ENCODE measurements at places on chromosomes 7 and 10.

DNA sequence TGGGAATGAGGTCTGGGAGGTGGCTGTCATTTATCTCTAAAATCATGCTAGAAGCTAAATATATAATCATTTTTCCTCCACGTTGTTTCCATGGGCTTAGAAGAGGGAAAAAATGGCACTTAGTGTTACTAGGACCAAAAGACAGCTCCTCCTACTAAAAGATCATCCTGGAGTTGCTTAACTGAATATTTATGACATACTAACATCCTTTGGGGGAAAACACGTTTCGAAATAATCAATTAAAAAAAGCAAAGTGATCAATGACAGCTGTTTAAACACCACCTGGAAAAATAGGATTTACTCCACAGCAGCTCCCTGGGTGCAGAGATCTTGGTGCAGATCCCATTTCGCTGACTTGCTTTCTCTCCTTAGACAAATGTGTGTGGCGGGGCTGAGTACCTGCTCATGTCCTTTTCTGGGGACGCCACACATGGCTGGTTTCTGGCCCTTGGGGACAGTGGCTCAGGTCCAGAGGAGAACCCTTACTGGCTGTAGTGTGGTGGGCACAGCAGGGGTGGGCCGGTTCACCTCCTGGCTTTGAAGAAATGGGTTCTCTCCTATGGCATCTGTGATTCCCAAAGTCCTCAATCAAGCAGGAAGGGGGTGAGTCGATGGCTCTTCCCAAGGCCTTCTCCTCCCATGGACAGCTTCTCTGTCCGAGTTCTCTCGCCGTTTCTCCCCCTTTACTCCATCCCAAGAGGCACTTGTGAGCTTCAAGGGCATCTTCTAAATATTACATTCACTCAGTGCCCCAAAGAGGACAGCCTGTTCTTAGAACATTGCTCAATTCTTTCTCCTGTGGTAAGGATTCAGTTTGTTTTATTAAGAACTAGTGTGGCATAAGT lies 156.4 kb upstream of the KLF14 start:
- no peak for DNase-seq

- peak; percentile 49 for DNase-seq
Measured at GRCh38 chr10:124741281-124741921, 2.8 kb downstream of the FAM53B start.

- no peak for DNase-seq
Measured at GRCh38 chr10:51462076-51462779, 237.2 kb downstream of the CSTF2T start.

DNA sequence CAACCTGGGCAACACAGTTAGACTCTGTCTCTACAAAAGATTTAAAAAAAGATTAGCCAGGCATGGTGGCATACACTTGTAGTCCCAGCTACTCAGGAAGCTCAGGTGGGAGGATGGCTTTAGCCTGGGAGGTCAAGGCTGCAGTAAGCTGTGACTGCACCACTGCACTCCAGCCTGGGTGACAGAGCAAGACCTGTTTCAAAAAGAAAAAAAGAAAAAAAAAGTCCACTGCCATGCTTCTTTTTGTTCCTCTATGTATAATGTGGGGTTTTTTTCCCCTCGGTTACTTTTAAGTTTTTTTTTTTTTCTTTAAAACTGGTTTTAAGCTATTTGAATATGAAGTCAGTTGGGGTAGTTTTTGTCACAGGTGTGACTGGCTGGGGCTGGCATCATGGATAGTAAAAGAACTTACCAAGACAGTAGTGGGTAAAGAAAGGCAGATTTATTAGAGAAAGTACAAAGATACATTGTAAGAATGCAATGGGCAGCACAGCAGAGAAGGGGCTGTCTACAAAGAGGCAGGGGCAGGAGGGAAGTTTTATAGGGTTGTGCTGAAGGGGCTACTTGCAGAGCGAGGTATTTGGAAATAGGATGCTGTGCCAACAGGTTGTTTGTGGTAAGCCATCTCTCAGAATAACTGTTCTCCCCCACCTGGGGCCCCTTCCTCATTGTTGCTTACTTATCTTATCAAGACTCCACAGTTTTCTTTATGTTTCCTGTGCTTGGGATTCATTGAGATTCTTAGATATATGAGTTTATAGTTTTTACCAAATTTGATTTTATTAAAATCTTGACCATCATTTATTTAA lies 177.3 kb downstream of the PHTF2 start:
- DNase-seq, result no peak

- DNase-seq, result no peak
Measured at GRCh38 chr10:60288256-60288655, 101.4 kb downstream of the ANK3 start.

DNA sequence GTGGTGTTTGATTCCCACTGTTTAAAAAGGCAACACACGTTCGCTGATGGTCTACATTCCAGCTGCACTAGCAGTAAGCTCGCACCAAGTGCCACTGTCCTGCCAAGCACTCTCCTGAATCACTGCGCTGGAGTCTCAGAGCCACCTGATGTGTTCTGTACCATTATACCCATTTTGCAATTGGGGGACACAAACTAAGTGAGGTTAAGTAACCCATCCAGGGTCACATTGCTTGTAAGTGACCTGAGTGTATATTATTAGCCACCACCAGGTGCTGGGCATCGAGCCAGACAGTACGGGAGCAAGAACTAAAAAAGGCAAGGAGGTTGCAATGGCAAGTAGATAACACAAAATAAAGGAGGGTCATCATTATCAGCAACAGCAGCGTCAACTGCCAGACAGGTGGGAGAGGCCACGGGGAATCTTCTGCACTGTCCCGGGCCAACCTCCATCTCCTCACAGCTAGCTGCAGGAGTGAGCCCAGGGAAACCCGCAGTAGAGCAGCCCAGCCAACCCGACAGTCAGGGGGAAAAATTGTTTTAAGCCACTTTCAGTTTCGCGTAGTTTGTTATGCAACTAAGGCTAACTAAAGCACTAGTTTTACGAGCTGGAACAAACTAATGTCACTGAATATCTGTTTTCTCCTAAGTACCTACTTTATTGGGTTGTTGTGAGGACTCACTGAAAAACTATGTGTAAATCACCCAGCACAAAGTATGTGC lies 712 bp upstream of the CPVL start:
- DNase-seq, result no peak

Data from T-helper 22 cell (primary cell).